ENCODE measurements at places on chromosomes 2 and 18. TPM values are rescaled to one million over a fixed set of nuclear protein-coding genes. Genes with fewer than 3 reads are reported as not detected.
A peak's percentile ranks its signal among the peaks of the same experiment; 100 is the strongest.

Gene TEX44
- not detected for polyA plus RNA-seq

DNA sequence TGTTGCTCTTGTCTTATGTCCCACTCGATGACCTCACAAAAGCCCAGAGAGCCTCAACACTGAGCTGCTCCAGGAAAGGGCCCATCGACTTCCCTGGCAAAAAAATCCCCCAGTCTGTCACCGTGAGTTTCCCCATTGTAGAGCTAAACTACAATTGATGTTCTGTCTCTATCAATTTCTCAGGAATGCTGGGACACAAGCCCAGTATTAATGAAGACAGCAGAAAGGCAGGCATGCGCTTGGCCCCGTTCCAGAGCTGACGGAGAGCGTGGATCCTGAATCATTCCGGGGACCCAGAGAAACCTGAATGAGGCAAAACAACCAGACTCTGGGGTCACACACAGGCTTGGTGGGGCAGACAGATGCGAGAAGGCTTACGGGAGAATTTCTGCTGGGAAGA is 146.9 kb downstream of the TTC32 start:
- DNase-seq, result no peak

Gene PRKAG3
- polyA plus RNA-seq, result 0.07 TPM

DNA sequence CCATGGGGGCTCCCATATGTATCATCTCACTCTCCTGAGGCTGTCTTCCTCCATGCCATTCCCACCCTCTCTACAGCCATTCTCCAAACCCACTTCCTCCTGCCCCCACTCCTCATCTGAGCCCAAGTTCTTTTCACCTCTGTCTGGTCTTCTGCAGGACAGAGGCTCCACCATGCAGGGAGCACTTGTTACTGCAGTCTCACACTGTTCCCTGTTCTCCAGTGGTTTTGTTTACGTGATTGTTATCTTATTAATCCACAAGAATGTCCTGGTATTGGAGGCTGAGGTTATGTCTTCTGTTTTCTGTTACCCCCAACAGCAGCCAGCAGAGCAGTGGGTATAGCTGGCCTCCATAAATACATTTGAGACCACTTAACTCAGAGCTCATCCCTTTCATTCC is 51.4 kb downstream of the PAX8 start:
- DNase-seq, result no peak

Gene HAAO
- 47.9 TPM for polyA plus RNA-seq

Gene TPRKB
- 58.4 TPM for polyA plus RNA-seq

- no peak for DNase-seq
Observed at GRCh38 chr2:234249034-234249735, 198.7 kb downstream of the SPP2 start.

DNA sequence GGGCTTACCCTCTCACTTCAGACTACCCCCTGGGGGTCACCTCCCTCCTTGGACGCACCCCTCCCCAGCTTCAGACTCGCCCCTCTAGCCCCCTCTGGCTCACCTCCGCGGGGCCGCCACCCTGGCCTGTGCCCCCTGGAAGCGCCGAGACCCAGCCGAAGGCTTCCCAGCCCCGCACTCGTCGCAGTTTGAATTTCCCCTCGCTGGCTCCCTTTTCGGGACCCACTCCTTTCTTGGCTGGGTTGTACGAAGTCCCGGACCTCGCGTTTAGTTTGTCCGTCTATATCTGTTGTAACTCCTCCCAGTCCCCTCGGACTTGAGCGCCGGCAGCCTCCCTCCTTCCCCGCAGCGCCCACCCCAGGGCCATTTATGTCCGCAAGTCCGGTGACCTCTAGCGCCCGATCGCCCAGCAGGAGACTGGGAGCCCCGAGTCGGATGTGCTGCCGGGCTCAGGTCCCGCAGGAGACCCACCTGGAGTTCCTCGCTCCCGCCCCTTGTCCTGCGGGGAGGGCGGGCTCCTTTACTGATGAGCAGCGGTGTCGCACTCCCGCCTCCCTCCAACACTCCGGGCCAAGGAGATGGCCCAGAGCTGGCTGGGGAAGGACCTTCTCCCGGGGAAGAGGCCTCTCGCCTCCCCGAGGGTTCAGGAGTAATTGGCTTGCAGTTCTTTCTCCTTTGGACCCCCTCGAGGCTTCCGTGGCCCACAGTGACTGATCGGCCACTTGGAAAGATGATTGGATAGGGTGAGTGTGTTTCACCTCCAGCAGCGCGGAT is 692 bp upstream of the RAX start:
- DNase-seq, result no peak

- DNase-seq, result peak; percentile 44
Observed at GRCh38 chr2:159614534-159615366, 1.6 kb downstream of the BAZ2B start.

- DNase-seq, result no peak
Observed at GRCh38 chr2:148490840-148491439, 153.6 kb upstream of the EPC2 start.

Gene SPP2
- polyA plus RNA-seq, result 0.06 TPM

GRCh38 chr2:135974036-135974435 is 11.4 kb downstream of the DARS1 start:
- no peak for DNase-seq

Gene ERCC3
- 40.5 TPM for polyA plus RNA-seq

DNA sequence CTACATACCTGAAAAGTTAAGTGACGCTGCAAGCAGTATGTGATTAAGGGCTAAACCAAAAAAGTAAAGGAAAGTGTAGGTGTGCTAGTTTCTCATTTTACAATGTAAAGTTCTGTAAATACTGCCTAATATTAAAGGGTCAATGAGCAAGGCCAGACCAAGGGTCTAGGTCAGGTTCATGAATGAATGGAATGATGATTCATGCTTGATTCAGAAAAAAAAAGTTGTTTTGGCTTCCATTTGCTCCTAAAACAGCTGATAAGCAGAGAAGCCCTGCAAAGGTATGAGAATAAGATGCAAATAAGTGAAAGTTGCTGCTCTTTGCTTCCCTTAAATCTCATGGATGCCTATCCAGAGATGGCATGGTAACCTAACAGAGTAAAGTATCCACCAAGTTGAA is 61.3 kb downstream of the PTRHD1 start:
- DNase-seq, result no peak

Gene ACTG2
- 913 TPM for polyA plus RNA-seq

- no peak for DNase-seq
Observed at GRCh38 chr18:76847916-76848315, 25.6 kb downstream of the ZNF236 start.

DNA sequence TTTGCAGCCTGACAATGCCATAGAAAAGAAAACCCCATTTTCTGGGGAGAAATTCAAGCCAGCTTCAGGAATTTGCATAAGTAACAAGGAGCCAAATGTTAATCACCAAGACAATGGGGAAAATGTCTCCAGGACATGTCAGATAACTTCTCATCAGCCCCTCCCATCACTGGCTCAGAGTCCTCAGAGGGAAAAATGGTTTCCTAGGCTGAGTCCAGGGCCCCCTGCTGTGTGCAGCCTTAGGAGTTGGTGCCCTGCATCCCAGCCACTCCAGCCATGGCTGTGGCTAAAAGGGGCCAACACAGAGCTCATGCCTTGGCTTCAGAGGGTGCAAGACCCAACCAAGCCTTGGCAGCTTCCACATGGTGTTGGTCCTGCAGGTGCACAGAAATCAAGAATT is 63.7 kb upstream of the FANCL start:
- DNase-seq, result no peak

DNA sequence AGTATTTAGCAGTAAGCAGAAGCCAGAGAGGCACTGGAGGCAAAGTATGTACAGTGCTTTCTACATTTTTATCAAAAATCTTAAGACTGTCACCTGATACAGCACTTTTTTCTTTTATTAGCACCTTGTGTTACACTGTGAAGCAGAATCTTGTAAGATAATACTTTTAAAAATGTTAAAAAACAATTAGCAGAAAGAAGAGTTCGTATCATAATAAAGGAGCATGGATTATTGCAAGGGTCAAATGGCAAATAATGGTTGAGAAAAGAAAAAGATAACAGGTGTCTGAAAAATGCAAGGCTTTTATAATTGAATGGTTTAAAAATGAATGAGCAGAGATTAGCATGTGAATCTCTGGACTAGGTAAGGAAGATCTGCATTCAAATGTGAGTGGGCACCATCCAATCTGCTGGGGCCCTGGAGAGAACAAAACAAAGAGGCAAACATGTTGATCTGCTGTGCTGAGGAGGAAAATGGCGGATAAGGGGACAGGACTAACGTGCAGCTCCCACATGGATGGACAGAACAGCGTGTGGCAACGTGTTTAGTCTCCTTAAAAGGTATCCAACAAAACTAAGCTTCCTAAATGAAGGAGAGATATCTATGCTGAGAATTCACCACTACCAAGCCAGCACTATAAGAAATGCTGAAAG is 9.5 kb downstream of the CEBPZOS start:
- DNase-seq, result no peak

Gene FOXI3
- not detected for polyA plus RNA-seq

Gene ANKAR
- polyA plus RNA-seq, result 7.7 TPM

Gene RTP5
- polyA plus RNA-seq, result 0.07 TPM

- no peak for DNase-seq
Observed at GRCh38 chr2:226792155-226792881, 7.3 kb downstream of the IRS1 start.

Gene SCN3A
- 5.5 TPM for polyA plus RNA-seq

Gene UGGT1
- 21.1 TPM for polyA plus RNA-seq
